ENCODE measurements at places on chromosomes 5 and 9.
A peak's percentile ranks its signal among the peaks of the same experiment; 100 is the strongest.

- no peak for DNase-seq
Observed at GRCh38 chr5:113029614-113030013, 53.0 kb downstream of the DCP2 start.

DNA sequence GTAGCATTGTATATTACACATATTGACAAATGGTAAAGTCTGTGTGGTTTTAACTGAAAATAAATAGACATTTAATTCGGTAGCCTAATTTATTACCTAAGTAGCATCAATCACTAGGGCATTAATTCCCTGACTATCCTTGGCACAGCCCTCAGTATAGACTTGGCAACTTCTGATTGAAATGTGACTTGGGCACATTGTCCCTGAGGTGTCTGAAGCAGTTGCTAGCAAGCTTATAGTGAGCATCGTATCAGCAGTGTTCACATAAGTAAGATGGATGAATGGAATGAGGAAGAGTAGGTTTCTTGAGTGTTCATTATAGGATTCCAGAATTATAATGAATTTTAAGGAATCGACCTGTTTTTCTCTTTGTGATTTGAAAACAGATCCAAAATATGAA is 16.1 kb downstream of the LURAP1L start:
- DNase-seq: no peak

- DNase-seq: no peak
Observed at GRCh38 chr5:115375893-115376292, 79.4 kb upstream of the CCDC112 start.

DNA sequence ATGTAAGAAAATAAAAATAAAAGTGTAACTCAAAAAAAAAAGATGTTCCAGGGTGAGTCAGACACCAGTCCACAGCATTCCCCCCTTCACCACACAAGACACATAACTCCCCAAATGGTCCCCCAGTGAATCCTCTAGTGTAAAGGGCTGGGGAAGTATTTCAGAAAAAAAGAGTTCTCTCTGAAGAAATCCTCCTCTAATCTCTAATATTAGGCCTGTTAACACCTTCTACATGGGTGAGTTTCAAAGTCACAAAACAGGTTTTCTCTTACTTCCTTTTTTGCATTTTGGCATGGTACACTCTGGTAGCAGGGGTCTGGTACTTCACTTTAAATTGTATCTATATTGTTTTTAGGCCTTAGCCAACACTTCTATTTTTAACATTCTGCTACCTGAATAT is 28.2 kb downstream of the RNF145 start:
- DNase-seq: no peak

DNA sequence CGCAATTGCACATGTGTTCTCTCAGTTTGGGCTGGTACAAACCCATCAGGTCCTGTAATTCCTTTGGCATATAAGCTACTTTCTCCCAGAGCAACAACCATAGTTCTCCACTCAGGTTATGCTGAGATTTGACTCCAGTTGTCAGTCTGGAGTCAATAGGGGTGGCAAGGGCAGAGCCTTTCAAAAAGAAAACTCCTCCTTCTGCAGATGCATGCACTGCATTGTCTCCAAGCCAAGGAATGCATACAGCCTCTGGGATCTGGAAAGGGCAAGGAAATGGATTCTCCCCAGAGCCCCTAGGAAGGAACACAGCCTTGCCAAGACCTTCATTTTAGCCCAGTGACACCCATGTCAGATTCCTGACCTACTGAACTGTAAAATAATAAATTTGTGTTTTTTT is 31.0 kb upstream of the GZMA start:
- DNase-seq: no peak

DNA sequence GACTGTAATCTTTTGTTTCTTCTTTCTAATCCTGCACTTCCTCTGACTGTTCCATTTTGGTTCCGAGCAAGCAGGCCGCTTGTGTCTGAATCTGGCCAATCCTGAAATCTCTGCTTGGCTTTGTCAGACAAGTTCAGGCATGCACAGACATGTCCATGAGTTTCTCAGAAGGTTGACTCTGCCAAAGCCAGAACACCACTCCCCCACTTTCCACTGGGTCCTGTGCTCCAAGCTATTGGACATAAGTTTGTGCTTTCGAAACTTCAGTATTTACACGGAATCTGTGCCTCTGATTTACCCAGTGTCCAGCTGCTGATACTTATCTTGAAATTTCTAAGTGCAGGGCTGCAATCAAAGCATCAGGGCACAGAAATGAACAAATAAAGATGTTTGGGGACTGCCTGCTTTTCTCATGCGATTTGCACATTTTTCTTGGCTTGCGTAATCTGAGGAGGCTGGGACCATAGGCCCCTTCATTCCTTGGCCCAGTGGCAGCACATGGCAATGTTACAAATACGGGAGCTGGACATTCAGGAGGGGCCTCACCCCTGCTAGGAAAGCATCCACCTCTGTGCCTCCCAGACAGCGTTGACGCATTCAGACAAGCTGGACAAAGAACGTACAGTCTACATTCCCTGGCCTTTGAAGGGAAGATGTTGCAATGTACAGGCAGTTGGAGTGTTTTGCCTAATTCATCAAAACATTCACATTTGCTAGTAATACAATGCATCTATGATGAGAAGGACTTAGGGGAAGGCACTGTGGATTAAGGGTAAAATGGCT is 209.2 kb upstream of the PAPPA start:
- no peak for DNase-seq

DNA sequence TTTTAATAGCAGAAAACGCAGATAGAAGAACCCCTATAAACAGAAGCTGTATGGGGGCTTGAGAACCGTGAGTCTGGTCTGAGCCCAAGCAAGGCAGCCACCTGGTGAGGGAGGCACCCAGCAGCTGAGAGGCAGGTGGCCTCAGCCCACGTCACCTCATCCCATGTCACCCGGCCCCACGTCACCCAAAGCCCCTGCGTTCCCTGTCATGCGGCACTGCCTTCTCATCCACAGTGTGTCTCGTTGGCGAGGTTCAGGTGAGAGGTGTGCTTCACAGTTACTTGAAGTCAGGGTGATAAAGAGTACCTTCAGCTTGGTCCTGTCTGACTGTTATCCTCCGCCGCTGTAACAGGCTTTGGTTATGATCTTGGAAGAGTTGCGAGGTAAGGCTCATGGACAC is 80.6 kb upstream of the IRX4 start:
- no peak for DNase-seq

DNA sequence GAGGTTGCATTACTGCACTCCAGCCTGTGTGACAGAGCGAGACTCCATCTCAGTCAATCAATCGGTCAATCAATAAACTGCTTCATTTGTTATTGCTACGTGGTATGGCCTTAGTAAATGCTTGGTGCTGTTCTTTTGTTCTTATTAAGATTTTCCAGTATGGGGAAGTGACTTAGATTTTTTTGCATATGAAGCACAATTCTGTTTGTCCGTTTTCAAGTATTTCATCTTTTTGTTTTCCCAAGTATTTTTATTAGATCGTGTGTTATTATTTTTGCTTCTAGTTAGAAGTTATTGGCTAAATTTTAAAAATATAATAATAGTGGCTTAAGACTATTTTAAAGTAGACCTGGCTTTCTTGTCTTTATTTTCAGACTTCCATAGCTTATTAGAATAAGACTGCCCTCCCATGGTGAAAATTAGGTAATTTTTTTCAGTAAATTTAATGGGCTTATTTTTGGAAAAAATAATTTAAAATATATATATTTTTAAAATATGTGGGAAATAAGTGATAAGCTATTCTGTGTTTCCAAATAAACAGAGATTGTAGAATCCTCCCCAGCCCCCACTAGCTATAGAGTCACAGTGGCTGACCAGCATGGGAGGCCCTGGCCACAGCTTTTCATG is 14.7 kb upstream of the OMD start:
- DNase-seq: no peak

GRCh38 chr5:175889910-175890684 is 18.7 kb downstream of the CPLX2 start:
- no peak for DNase-seq

GRCh38 chr5:81632679-81633078 is 118.2 kb downstream of the SSBP2 start:
- no peak for DNase-seq

DNA sequence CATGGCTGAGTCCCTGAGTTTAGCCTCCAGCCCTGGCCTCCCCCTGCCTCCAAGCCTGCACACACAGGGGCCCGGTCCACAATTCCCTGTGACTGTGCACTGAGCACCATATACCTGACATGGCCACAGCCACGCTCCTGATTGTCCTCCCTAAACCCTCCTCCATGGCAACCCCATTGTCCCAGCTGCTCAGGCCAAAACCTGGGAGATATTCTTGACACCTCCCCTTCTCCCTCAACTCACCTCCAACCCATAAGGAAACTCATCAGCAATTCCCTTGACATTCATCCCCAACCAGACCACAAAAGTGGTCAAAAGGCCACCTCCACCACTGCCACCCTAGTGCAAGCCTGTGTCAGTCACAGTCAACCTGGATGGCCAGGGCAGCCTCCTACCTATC is 107.5 kb upstream of the MVB12B start:
- no peak for DNase-seq

DNA sequence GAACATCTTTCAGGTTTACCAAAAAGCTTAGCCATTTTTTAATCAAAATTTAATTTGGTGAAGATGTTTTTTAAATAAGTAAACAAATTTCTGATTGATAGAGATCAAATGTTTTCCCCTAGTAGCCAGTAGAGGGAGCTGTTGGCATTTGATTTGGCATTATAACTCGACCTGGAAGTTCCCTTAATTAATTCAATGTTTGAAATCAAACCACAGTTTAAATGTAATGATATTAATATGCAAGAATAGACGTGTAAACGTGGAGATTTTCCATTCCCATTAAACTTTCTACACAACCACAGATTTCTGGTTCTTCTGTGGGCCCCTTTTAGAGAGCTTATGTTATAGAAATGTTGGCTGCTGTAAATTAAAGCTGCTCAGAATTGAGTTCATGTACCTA is 148.1 kb upstream of the MPDZ start:
- DNase-seq: peak; percentile 9

DNA sequence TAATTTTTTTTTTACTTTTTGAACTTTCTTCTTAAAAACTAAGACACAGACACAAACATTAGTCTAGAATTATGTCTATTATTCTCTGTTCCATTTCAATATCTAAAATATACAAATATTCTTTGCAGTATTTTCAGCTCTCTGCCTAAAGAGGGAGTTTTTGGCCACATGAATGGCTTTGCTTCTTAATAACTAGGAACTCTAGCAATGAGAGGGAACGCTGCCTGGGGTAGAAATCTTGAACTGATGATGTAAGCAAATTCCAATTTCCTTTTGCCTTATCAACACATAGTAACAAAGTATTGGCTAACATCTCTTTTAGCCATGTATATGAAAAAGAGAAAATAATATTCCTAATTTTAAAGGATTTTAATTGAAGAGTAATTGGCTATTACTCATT is 51.9 kb downstream of the SLC25A46 start:
- DNase-seq: no peak
